K562 (cell line): ENCODE measurements at places on chromosomes 5 and 9. TPM values are rescaled to one million over a fixed set of nuclear protein-coding genes. Genes with fewer than 3 reads are reported as not detected.
A peak's percentile ranks its signal among the peaks of the same experiment; 100 is the strongest.

DNA sequence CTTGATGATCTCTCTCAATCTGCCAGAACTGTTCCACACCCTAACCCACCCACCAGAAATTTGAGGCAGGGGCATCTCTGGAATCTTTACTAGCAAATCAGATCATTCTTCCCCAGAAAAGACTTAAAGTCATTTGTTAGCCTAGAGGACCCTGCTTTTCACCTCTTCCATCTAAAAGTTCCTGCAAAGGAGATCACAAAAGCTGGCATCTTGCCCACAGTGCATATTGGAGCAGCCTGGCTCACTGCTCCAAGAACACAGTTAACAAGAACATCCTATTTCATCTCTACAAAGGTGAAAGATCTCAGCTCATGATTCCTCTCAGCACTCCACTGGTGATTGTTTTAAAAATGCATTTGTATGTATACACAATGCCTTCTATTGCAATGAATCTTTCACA, 36.3 kb downstream of the GABRP start:
- DNase-seq = no peak

DNA sequence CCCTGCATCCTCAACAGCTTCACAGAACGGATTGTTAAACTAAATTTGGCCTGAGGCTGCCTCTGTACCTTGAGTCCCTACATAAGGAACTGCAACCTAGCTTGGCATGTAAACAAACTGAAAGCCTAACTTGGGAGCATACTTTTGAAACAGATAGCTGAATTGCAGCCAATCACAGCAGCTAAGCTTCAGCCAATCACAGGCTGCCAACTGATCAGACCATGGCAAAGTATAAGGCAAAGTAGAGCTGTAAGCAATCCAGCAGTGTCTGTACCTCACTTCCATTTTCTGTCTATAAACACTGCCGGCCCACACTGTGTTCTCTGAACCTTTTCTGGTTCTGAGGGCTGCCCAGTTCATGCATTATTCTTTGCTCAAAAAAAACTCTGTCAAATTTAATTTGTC, 8.9 kb upstream of the ZNF483 start:
- DNase-seq = no peak

The CATSPER3 gene
- polyA plus RNA-seq = 0.22 and 0.61 TPM in 2 replicates

GRCh38 chr9:120713257-120714087, 798 bp downstream of the MEGF9 start:
- peak; percentile 30 for DNase-seq

DNA sequence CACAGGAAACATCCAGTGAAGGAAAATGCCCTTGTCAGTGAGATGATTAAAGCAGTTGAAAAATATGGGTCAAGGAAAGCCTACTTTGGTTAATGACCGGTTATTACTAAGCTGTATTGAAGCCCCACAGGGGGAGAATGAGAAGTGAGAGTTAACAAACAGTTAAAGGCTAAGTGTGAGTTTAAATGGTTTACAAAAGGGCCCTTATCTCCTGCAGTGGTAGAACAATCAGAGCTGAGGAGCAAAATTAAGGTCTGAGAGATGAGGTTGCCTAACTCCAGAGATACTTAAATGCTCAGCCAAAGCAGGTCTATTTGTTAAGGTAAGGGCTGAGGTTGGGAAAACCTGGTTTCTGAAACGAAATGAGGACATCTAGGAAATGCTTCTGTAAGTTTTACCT, 75.1 kb upstream of the FER start:
- no peak for DNase-seq

- DNase-seq = no peak
Measured at GRCh38 chr9:69519470-69520240, 152.5 kb downstream of the APBA1 start.

DNA sequence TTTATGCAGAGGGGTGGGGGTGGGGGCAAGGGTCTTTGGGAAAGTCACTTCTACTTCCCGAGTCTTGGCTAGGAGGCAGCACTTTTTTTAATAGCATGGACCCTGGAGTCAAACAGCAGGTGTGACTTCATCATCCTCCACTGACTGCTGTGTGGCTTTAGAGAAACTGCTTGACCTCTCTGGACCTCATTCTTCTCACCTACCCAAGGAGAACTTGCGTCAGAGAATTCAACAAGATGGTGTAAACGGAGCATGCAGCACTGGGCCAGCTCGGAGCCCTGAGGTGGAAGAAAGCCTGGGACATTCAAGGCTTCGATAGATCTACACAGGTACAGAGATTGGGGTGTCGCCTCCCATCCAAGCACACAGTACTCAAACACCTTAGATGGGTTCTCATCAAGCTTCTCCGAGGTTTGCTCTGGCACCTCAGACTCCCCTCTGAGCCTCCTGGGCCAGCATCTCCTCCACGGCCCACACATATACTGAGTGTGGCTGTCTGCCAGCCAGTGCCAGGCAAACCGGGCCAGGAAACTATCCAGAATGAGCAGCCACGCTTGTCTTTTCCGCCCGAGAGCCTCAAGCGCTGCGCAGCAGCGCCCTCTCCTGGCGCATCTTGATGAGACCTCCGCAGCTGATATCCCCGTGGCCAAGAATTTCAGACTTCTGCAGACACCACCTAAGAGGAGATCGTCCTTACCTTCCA, 4.6 kb upstream of the SLC25A48 start:
- DNase-seq = peak; percentile 76

DNA sequence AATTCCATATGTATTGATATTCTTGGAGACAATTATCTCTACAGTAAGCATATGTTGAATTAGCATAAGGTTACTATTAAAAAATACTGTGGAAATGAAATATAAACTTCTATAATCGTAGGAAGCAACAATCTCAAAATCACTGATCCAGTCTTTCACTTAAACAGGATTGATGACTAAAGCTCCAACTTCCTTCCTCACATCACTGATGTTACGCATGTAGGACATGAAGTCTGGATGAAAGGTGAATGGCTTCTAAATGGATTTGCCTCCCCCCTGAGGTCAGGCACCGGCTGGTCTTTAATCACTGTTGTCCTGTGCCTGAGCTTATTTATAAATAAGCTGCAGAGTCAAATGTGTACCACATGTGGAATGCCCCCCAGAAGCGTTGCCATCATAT, 157.1 kb upstream of the NFIB start:
- no peak for DNase-seq
